Trophoblast cell (in vitro differentiated cells and primary cell): ENCODE measurements at places on chromosomes 2 and 18.

DNA sequence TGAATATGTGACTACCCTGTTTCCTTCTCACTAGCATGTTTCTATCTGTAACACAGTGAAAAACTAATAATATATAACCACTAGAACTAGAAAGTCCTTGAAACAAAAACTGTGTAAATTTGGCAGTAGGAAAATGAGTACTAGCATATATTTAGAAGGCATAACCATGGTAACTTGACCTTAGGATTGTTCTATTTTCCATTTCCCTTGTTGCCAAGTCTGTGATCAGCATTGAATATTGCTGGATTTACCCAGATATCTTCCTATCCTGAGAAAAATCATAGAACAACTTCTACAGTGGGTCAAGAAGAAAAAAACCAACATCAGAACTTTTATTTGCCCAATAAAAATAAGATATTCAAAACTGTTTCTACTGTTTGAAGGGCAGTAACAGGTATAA, 563.9 kb upstream of the NRXN1 start:
- no peak for DNase-seq

GRCh38 chr18:35460736-35461161, 37.0 kb downstream of the INO80C start:
- DNase-seq = peak; percentile 10

DNA sequence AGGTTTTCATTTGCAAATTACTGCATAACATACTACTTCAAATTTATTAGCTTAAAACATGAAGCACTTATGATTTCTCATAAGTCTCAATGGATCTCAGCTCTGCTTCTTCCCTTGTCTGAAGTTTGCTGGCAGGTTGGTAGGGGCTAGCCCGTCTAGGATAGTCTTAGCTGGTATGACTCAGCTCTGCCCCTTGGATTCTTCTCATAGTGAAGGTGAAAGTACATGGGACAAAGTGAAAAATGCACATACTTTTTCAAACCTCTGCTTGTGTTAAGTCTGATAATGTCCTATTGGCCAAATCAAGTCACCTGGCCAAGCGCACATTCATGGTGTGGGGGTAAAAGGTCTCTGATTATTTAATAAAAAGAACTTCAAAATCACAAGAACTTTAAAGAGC, 184.8 kb upstream of the VWC2L start:
- DNase-seq = no peak

DNA sequence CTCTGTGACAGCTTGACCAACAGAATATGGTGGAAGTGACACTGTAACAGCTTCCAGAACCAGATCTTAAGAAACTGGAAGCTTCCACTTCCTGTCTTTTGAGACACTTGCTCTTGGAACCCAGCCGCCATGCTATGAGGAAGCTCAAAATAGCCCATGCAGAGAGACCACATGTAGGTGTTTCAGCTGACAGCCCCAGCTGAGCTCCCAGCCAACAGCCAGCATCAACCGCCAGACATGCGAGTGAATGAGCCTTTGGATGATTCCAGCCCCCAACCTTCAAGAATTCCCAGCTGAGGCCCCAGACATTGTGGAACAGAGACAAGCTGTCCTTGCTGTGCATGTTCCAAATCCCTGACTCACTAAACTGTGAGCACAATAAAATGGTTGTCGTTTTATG, 27.9 kb downstream of the ACVR1 start:
- no peak for DNase-seq

DNA sequence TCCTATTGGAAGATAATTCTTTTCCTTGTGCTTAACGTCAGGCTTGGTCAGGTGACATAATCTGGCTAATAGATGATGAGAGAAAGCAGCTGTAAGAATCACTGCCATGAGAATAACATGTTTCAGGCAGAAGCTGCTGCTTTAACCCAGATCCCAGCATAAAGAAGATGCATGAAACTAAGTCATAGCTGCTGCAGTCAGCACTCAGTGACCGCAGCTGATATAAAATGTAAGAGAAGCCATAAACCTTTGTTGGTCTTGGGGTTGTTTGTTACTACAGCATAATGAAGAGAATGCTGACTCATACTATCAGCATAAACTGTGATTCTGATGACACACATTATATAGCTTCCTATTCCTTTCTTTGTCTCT, 274.3 kb upstream of the TRIB2 start:
- no peak for DNase-seq

DNA sequence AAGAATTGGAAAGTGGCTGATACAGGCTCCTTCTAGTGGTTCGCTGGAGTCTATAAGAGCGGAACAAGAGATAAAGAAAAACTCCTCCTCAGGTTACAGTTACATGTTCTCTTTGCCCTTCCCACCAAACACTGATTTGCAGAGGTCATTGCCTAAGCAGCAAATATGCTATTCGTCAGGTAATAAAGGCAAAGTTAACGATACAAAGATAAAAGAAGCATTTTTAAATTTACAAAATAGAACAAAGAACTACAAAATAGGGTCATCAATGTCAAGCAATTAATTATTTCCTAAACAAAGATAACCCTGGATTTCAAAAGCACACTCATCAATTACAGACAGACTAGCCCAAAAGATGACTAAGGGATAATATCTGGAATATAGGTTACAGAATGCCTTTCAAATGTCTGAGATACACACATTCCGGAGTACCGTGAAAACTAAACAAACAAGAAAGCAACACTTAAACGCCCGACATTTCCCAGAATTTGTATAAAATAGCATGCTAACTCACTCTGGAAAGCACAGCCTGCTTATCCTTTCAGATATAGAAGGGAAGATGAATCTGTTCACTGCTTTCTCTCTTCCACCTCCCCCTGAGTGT, 186.4 kb downstream of the MREG start:
- DNase-seq = peak; percentile 46

DNA sequence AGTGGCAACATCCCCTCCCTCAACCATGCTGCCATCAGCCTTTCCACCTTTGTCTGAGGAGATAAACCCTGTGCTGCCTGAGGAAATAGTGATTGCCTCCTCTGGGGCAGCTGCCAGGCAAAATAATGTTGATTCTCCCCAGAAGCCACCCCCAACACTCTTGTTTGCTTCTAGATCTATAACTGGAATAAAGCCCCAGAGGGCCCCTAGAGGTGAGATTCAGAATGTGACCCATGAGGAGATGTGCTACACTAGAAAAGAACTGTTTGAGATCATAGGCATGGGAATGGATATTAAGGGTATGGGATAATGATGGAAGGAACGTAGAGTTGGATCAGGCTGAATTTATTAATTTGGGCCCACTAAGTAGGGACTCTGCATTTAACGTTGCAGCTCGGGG, 116.3 kb upstream of the RMP24 start:
- no peak for DNase-seq

DNA sequence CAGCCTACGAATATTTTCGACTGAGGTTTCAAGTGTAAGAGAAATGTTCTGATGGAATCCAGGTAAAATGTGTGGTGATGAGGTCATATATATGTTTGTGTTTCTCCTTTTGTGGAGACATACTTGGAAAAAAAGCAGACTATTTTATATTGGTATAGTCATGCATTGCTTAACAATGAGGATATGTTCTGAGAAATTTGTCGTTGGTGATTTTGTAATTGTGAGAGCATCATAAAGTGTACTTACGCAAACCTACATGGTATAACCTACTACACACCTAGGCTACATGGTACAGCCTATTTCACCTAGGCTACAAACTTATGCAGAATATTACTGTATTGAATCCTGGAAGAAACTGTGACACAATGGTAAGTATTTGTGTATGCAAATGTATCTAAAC, 1849.9 kb upstream of the CELF4 start:
- DNase-seq = no peak

- no peak for DNase-seq
These were observed 115.4 kb upstream of the ZNF521 start for GRCh38 chr18:25467226-25467987.

DNA sequence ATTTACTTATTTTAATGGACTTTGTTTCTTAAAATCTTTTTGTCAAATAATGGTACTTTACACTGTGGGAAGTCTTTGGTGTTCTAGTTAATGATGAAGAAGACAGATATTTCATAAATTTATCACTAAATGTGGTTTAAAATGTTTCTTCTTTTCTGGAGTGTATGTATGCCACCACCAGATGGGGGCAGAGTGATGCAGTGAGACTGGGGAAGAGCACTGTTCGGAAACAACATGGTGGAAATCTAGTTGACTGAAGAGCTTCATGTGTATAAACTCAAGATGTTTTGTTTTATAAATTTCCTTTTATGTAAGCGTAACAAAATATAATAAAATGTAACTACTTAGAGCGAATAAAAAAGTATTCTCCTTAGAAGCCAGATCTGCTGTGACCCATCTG, 195.1 kb downstream of the KCNE4 start:
- DNase-seq = no peak

- DNase-seq = no peak
These were observed 116.5 kb upstream of the SERTAD2 start for GRCh38 chr2:64770137-64770780.

- DNase-seq = no peak
These were observed 152.3 kb downstream of the DIS3L2 start for GRCh38 chr2:232113821-232114220.

- no peak for DNase-seq
These were observed 107.1 kb upstream of the DNMT3A start for GRCh38 chr2:25448808-25449207.

- peak; percentile 89 for DNase-seq
These were observed 5.9 kb downstream of the CCDC121 start for GRCh38 chr2:27622921-27623384.

DNA sequence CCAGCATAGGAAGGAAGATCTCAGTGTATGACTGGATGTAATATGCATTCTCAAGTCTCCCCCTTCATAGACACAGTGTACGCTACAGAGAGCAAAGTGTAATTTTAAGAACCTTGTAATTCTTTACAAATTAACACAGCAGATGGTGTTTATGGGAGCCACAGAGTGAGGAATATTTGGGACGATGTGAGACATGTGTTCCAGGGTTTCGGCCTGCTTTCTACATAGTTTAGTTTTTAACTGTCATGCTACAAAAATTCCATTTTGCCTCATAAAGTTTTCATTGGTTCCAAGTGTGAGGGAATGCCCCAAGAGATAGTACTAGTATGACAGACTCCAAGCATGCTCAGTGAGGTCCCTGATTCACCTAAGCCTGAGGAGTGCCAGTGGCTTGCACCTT, 76.2 kb upstream of the LRRTM1 start:
- DNase-seq = no peak

DNA sequence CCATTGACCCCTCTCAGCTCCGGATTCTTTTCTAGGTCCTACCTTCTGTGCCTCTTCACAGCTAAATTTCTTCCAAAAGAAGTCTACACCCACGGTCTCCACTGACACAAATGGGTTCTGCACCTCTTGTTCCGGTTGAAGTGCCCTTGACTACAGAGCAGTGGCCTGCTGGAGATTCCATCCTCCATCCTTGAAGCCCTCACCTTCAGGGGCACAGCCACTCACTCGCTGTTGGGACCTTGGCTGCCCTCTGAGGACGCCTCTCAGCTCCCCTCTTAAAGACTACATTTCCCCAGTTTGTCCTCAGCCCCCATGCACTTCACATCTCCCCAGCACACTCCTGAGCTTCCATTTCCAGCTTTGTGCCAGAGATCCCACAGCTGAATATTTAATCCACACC, 226.3 kb downstream of the ATAD2B start:
- no peak for DNase-seq

DNA sequence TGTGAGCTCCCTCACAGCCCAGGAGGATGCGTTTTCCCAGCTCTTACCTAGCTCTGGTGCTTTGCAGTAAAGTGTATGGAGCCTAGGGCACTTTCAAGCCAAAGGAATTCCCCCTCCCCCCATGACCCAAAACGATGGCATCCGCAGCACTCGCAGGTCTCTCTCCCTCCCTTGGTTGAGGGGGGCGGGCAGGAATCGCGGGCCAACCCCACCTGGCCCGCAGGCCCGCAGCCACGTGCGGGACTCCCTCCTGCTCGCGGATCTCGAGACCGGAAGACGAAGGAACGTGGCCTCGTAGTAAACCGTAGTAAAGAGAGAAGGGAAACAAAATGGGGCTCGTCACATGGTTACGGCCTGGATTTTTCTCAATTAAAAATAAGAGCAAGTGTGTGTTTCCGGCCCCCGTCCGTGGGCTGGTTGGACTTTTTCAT, 8.5 kb downstream of the IRS1 start:
- peak; percentile 57 for DNase-seq

- DNase-seq = no peak
These were observed 452.6 kb downstream of the SETBP1 start for GRCh38 chr18:45133276-45133675.

DNA sequence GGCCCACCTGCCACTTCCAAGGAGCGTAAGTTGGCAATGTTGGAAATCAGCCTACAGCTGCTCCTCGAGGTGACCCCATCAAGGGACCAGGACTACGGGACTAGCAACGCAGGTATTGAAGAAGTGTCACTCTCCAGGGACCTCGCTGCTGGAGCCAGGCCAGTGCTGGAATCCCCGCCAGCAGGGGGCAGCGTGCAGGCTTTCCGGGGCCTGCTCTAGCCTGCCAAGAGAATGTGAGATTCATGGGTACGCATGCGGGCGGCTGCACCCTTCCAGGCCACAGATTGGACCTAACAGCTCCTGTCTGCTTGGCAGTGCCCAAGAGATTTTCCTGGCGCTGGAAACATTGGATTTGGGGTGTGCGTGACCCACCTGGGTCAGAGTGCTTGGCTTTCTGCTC, 182.8 kb upstream of the RAB12 start:
- DNase-seq = no peak

DNA sequence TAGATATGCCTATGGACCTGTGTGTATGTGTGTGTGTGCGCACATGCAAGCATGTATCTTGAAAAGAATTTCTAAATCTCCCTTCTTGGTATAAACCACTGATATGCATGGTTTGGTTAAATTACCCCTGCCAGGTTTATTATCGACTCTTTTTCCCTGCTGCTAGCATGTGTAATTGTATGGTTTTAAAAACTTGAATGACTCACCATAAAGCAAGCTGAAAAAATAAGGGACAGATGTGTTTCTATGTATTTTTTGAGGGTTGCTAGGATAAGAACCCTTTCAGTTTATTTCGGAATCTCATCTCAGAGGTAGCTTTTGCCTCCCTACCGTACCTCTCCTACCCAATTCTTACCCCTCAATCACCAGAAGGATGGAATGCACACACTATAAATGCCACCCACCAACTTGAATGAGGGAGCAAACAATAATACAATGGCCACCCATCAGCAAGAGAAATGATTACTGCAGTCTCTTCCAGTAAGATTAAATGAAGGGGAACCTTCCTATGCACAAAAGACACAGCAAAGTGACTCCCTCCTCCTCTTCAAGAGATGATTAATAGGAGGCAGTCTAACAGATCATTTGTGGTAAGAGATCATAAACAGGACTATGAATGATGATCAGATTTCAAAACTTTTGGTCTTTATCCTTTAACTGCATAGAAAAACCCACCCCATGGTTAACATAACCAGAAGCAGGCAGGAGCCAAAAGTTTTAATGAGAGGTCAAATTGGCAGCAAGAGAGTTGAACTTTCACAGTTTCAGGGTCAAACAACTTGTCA, 357.2 kb downstream of the SATB2 start:
- DNase-seq = no peak

DNA sequence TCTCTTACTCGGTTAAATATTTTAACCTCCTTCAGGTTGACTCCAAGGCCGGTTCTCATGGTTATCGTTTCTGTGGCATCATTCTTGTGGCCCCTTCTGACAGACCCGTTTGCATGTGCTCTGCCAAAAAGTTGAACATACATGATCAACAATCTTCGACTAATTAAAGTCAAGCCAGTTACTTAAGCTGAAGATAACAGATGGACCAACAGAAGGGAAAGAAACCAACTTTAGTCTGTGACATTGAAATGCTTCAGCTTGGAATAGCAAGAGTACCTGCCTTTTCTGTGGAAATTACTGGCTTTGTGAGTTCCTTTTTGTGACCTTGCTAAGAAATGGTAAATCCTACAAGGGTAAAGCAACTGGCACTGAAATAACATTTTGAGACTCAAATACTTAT, 1429.1 kb downstream of the LRP1B start:
- no peak for DNase-seq
